ENCODE measurements at places on chromosomes 16 and 17. TPM values are rescaled to one million over a fixed set of nuclear protein-coding genes. Genes with fewer than 3 reads are reported as not detected.

GRCh38 chr16:82236875-82237274, 66.9 kb upstream of the MPHOSPH6 start:
- no peak for DNase-seq

GRCh38 chr16:48378836-48379235, 6.4 kb downstream of the SIAH1 start:
- no peak for DNase-seq

The FAM171A2 gene
- total RNA-seq = 58.0 TPM

DNA sequence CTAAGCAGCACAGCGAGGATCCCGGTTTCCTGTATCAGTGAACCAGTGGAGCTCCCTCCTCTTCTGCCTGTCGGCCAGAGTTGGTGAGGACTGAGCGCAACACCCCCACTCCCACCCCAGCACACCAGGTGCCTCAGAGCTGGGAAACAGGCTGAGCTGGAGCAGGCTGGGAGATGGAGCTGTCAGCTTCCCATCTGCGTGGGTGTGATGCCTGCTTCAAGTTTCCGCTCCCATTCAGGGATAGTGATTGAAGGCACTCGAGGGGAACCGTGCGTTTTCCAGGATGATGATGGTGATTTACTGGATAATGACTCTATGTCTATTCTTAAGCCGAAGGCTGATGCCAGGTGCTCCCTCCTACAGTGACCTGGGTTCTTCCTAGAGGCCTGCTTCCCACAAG, 144.5 kb downstream of the TMEM132E start:
- no peak for DNase-seq

The BAHCC1 gene
- 34.9 TPM for total RNA-seq

GRCh38 chr16:85639529-85640253, 26.6 kb downstream of the GSE1 start:
- no peak for DNase-seq

The AIPL1 gene
- total RNA-seq = not detected

DNA sequence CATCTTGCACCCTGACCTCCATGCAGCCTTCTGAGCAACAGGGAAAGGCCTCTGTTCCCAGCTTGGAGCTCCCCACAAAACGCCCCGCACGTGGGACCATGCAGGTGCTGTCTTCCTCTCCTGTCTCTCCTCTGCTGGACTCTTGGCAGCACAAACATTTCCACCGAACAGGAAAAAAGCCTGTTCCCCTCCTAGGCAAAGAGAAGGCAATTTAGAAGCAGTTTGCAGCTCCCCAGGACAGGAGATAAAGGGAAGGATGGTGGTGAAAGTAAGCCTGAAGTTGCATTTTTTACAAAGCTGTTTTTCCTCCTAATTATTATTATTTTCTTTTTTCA, 7.7 kb upstream of the CIBAR2 start:
- DNase-seq = no peak

DNA sequence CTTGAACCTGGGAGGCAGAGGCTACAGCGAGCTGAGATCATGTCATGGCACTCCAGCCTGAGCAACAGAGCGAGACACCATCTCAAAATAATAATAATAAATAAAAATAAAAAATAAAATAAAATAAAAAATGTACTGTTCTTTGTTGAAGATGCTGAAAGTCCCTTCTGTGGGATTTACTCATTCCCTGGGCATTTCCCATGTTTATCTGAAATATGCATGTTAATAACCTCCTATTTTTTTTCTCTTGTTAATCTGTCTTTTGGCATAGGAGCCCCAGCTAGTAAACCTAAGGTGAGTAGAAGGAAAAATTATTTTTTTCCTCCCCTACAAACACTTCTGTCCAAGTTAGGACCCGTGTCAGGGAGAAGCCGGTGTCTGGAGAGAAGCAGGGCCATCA, 34.4 kb downstream of the TMEM92 start:
- no peak for DNase-seq

GRCh38 chr17:52306314-52306713, 147.8 kb upstream of the CA10 start:
- DNase-seq = no peak

- peak; percentile 98 for DNase-seq
Measured at GRCh38 chr16:30698139-30698815, 694 bp upstream of the SRCAP start.

The SERPINF2 gene
- 0.44 TPM for total RNA-seq

GRCh38 chr17:14986127-14986526, 279.0 kb downstream of the PMP22 start:
- DNase-seq = no peak

- DNase-seq = no peak
Measured at GRCh38 chr16:9953908-9954570, 228.2 kb downstream of the GRIN2A start.

DNA sequence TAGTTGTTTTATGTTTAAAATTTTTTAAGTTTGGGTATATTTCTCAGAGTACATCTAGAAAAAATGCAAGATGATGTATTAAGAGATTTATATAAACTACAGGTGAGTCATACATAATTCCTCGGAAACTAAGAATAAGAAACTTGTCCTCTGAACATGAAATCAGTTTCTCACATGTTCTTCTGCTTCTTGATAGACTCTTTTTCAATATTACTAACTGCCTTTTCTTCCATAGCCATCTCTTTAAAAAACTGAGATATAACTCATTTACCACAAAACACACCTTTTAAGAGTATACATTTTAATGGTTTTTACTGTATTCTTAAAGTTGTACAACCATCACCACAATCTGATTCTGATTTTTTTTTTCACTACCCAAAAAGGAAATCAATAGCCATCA, 238.4 kb upstream of the AXIN2 start:
- no peak for DNase-seq

GRCh38 chr17:15967706-15968399, 22.9 kb downstream of the ADORA2B start:
- DNase-seq = no peak

GRCh38 chr17:27608328-27609230, 22.4 kb upstream of the LGALS9 start:
- DNase-seq = no peak

- DNase-seq = no peak
Measured at GRCh38 chr16:11136600-11136999, 119.4 kb downstream of the SOCS1 start.

- no peak for DNase-seq
Measured at GRCh38 chr16:24896439-24896838, 50.7 kb downstream of the SLC5A11 start.
